ENCODE measurements at places on chromosomes 7 and 10.

GRCh38 chr7:130490311-130490791 is 1.5 kb upstream of the MEST start:
- no peak for DNase-seq

DNA sequence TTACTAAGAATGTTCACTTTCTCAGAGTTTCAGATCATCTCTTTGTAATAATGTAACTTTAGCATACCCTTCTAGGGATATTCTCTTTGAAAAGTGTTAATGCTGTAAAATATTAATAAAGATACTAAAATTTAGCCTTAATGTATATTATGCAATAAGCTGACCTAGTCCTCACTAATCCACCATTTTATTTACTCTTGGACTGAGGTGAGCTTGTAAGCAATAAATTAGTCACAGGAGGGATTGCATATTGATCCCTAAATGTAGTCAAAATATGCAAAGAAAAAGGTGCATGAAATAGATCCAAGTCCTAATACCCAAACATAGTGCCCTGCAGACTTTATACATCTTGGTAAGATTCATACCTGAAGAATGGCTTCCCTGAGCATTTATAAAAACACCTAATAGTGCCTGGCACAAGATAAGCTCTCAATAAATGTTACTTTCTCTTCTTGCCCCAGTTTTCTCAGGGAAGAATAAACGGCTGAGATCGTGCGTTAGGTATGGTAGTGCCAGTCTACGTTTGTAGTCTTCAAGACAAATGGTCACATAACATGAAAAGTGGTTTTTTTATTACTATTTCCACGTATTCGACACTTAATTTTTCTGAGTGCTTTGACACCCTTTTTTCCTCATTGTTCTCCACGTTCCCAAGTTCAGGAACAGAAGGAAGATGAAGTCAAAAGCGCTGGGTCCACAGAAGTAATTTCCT is 14.3 kb downstream of the INSIG1 start:
- no peak for DNase-seq

GRCh38 chr10:117419921-117420320 is 44.7 kb upstream of the PDZD8 start:
- no peak for DNase-seq

- DNase-seq, result no peak
Measured at GRCh38 chr10:75293446-75293820, 57.7 kb upstream of the COMTD1 start.

DNA sequence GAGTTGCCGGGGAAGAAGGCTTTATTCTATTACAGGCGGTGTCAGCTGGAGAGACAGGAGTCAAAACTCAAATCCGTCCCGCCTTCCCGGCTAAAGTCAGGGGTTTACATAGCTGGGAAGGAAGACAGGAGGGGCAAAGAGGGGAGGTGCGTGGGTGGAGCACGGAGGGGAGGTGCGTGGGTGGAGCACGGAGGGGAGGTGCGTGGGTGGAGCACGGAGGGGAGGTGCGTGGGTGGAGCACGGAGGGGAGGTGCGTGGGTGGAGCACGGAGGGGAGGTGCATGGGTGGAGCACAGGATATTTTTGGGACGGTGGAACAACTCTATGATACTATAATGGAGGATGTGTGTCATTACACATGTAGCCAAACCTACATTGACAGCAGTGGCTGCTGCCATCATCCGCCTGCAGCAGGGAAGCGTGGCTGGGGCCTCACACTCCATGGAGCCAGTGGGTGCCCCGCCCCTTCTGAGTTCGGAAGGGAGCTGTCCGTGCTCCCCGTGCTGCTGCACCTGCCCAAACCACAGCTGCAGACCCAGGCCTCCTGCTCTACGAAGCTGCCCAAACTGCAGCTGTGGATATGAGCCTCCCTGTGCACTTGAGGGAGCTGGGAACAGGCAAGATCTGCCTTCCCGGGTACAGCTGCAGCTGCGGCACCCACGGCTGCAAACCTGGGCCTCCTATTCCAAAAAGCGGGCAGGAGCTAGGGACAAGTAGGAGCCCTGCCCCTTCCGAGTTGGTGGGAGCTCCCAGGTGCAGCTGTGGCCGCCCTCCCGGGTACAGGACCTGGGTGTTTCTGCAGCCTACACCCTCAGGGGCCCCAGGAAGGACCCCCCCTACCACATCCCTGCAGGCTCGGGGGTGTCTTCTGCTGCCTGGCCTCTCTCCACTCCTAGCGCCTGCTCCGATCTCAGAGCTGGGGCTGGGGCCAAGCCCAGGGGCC is 119.4 kb downstream of the DYNC2I1 start:
- DNase-seq, result peak; percentile 40

DNA sequence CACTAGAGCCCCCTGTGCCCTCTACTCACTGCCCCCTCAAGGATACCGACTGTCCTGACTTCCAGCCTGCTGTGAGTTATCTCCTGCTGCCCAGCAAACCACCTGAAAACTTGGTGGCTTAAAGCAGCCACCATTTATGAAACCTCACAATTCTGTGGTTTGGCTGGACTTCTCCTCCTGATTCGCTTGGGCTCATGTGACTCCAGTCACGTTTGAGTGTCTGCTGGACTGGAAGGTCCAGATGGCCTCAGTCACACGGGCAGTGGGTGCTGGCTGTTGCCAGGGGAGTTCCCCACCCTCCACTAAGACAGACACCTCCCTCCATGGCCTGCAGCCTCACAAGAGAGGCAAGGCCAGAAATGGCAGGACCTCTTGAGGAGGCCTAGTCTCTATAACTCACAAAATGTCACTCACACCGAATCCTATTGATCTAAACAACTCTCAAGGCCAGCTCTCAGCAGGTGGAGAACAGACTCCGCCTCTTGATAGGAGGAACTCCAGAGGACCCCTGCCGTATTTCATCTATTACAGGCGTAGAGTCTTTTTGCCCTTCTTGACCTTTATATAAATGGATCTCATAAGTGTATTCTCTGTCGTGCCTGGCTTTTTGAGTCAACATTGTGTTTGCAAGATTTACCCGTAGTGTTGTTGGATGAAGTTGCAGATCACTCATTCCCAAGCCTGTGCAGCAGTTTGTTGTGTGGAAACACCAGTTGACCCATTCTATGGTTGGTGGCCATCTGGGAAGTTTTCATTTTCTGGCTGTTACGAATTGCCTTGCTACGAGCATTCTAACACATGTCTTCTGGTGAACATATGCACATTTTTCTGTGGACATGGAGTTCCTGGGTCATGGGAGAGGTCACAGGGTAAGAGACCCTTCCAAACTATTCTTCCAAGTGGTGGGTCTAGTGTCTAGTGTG is 48.3 kb downstream of the ZMIZ1 start:
- DNase-seq, result no peak

GRCh38 chr10:126397640-126398382 is 9.5 kb upstream of the ADAM12 start:
- DNase-seq, result no peak

- DNase-seq, result no peak
Measured at GRCh38 chr7:44461387-44461786, 29.1 kb downstream of the NUDCD3 start.

DNA sequence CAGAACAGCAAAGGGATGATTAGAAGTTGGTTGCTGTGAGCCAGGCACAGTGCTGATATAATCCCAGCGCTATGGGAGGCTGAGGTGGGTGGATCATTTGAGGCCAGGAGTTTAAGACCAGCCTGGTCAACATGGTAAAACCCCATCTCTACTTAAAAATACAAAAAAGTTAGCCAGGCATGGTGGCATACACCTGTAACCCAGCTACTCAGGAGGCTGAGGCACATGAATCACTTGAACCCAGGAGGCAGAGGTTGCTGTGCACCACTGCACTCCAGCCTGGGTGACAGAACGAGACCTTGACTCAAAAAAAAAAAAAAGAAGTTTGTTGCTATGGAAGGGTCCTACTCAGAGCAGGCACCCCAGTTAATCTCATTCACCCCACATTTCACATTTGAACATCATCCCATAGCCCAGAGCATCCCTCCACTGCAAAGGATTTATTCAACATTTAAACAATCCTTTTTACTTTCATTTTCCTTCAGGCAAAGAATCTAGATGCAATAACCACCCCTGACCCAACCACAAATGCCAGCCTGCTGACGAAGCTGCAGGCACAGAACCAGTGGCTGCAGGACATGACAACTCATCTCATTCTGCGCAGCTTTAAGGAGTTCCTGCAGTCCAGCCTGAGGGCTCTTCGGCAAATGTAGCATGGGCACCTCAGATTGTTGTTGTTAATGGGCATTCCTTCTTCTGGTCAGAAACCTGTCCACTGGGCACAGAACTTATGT is 4.1 kb downstream of the IL6 start:
- no peak for DNase-seq

DNA sequence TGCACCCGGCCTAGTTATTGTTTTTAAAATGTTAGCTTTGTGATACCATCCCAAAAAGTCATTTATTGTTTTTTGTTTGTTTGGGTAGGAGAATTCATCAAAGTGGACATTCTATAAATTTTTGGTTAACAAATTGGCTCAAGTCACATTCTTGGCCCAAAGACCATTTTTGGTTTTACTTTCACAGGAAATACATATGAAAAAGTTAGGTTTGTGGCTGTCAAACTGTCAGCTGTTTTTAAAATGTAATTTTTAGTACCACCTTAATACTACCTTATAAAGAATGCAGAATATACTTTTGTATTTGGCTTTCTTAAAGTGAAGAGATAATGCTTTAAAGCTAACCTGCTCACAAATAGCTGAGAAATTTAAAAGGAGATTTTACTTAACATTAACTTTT is 25.1 kb downstream of the TMEM168 start:
- DNase-seq, result no peak

DNA sequence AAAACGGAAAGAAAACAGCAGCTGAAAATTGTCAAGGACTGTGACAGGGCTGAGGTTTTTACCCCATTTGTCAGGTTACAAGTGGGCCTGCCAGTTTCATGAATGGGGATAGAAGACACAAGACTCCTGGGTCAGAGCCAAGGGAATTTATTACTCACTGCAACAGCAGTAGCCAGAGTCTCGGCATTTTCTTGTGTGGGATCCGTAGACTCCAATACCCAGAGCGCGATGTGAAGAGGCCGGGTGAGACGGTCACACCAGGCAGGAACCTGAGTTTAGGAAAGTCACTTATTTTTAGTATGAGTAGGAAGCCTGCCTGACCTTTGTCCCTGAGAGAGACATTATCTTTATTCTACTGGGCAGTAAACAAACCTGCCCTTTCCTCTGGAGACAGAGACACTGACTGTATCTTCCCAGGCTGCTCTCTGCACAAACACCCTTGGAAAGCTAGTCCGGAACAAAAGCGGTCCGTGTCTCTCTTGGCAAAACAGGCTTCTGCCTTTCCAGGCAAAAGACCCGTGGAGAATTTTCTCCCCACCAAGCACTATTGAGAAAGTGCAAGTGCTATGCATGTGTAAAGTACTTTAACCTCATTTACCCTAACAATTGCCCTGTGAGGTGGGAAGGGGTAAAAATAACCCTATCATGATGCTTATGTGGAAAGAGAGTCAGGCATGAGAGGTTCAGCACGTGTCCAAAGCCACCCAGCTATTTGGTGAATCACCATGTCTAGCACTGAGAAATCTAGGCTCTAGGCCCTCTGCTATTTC is 58.4 kb downstream of the JCAD start:
- no peak for DNase-seq

GRCh38 chr7:4996696-4997222 is 37.8 kb upstream of the MMD2 start:
- no peak for DNase-seq

DNA sequence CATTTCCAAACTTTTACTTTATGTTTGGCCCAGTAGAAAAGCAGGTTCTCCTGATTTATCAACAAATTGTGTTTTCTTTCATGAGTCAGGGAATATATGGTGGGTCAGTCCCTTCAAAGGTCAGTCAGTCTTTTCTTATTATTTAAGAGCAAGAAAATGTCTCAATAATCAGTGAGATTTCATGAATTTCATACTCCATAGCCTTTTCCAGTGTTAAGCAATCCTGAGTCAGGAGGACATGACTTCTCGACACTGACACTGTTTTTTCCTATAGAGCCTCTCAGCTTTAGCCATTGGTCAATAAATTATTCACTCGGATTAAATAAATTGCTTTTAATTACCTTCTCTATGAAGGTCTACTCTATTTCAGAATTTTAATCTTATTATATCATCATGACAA is 334.5 kb downstream of the SORCS1 start:
- no peak for DNase-seq

GRCh38 chr10:91378061-91378460 is 32.1 kb upstream of the HECTD2 start:
- no peak for DNase-seq

DNA sequence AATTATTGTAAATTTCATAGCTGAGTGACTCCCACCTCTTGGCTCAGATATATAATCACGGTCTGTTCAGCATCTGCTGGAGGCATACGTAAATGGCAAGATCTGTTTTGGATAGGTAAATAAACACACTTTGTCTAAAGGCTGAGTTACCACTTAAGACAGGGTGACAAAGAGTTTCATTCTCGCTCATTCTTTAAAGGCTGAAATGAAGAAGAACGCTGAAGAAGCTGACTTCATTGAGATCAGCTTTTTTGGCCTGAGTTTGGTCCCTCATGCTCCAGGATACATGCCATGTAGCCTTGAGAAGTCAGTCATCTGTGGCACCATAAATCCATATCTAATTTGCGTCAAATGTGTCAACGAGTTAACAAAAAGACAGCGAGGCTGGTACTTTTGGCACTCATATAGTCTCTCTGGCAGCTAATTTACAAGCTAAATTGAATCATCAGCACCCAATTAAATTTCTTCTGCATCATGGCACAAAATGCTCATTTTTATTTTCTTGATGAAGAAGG is 309.9 kb downstream of the GPAM start:
- DNase-seq, result no peak

DNA sequence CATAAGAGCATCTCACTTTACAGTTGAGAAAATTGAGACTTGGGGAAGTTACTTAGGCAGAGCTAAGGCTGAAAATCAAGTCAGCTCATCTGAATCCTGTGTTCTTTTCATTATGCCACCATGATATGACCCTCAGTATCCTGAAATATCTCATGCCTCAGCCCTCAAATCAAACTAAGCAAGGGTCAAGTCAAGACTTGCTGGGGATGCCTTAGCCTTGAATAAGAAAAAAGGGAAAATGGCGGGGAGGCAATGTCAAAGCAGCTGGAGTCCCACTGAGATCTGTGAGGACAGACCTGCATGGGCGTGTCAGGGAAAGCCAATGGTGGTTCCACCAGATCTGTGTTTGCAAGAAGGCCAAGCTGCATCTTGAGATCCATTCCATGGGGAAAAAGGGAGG is 91.0 kb upstream of the CACUL1 start:
- DNase-seq, result no peak

DNA sequence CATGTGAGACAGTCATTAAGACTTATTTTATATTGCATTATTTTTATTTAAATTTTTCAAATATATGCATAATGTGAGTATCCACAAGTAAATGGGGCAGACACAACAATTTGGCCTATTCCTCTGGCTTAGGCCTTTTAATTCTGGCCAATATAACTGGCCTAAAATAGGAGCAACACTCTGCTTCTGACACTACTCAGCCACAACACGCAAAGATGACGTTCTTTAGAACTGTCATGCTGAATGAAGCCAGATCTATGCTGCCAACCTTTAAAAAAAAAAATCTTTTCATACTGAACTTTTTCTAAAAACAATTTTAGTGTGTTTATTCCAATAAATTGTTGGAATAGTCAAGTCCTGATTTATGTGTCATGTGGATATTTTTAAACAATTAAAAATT is 355.0 kb upstream of the BMPER start:
- DNase-seq, result no peak

- DNase-seq, result no peak
Measured at GRCh38 chr10:31253237-31253636, 65.8 kb upstream of the ZEB1 start.
